NCI-H1048 (cell line): ENCODE measurements at places on chromosomes 7 and 10.
A peak's percentile ranks its signal among the peaks of the same experiment; 100 is the strongest.

DNA sequence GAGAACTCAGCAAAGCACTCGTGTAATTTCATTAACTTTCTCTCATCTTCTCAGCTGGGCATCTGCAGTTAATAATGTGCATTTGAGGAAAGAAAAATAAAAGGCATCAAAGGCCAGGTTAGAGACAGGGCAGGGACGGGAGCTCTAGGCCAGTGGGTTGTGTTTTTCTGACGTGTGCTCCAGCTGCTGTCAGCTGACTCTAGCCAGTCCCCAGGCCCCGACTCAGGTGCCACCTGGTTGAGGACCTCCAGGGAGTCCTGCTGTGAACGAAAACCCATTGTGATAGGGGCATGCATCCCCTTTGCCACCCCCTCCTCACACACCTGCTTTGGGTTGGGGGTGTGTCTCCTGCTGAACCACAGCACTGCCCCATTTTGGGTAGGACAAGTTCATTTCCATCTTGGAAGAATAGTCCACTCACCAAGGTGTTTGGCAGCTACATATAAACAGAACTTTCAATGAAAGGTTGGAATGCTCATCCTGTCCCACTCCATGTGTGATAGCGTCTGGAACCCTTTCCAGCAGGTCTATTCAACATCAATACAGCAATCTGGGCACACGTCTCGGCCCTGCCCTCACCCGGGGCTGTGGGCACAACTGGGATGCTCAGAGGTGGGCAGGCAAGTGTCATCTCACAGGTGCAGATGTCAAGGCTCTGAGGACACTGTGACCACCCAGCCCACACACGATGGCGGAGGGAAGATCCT is 146.1 kb upstream of the FAM20C start:
- DNase-seq: no peak

DNA sequence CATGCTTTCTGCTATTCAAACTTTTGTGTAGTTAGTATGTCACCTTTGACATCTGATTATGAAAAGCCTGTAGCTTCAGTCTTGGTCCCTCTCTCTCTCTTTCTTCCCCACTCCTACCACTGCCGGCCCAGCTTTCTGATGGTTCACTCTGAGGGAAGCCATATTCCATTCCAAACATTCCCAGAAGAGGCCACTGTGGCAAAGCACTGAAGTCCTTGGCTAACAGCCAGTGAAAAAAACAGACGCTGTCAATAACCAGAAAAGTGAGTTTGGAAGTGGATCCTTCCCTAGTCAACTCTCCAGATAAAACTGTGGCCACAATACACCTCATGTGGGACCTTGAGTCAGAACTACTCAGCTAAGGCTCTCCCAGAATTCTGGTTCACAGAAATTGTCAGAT is 950.7 kb upstream of the PHF14 start:
- DNase-seq: peak; percentile 35

DNA sequence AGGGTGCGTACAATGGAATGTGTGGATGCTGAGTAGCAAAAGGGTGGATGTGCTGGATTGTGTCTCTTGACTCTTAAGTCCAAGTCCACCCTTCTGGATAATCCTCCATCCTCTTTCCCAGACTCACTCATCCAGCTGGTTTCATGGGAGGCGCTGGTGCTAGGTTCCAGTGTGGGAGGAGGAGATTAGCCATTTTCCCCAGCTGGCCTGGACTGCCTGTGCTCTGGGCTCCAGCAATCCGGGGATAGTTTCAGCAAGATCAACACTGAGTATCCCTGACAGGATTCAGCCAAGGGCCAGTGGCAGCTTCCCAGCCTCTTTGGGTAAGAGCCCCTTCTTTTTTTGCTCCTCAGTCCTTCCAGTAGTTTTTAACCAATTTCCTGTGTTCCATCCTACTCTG is 21.6 kb upstream of the TRIL start:
- no peak for DNase-seq

GRCh38 chr10:111774486-111774885 is 409.1 kb downstream of the GPAM start:
- no peak for DNase-seq

DNA sequence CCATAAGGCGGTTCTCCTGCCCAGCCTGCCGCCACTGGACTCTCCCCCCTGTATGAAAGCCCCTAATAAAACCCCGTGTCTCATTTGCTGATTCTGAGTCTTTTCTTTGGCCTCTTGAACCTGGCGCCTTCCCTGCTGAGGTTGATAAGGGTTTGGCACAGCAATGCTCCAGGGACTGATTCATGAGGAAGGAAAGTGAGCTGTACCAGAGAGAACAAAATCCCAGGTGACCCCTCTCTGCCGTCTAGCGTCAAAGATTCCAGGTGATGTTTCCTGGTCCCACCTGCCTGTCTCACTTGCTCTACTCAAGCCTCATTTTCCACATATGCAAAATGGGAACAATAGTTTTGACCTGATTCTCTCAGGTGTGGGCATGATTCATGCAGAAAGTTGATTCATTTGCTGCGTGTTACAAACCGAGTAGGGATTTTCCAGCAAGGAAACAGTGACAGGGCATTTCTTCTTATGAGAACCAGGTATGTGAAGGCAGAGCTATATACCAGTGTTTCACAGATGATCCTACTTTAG is 730.6 kb upstream of the IGFBP3 start:
- no peak for DNase-seq

GRCh38 chr10:102389894-102390293 is 5.6 kb upstream of the NFKB2 start:
- DNase-seq: no peak

DNA sequence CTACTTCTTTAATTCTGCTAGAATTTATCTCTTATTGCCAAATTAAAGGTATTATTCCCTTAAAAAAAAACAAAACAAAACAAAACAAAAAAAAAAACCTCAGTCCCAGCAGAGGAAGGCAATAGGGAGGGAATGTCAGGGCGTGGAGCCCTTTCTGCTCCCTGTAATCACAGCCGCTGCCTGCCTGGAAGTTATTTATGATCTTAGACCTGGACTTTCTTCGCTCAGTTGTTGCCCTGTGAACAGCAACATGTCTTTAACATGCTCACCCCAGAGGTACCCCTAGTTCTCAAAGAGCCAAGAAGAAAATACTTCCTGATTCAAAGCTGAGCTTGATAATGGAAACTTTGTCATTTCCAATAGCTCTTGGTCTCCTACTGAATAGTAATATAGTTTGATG is 7.7 kb downstream of the FAM180A start:
- no peak for DNase-seq

GRCh38 chr7:92427193-92427592 is 20.1 kb upstream of the GATAD1 start:
- DNase-seq: no peak

GRCh38 chr10:24363070-24363469 is 154.1 kb downstream of the KIAA1217 start:
- DNase-seq: no peak
